ENCODE measurements at places on chromosomes 1 and 21.

DNA sequence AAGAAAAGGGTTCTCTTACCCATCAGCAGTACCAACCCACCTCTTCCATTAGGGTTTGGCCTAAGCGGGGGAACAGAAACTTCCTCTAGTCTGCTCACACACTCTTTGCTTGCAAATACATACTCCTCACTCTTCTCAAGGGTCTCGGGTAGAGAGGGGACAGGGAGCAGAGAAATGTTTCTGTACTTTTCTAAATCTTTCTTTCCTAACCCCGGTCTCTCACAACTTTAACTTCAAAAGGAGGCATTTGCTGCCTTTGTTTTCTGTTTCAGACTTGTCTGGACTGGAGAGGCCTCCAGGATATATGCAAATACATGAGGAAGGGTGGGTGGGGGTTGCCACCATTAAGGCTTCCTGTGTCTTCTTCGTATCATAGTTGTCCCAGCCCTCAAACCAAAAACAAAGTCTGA, 10.5 kb upstream of the LAX1 start:
- DNase-seq, result no peak

- DNase-seq, result no peak
Measured at GRCh38 chr1:18309552-18310155, 171.1 kb upstream of the KLHDC7A start.

- DNase-seq, result no peak
Measured at GRCh38 chr1:117683571-117684285, 77.9 kb downstream of the TENT5C start.

DNA sequence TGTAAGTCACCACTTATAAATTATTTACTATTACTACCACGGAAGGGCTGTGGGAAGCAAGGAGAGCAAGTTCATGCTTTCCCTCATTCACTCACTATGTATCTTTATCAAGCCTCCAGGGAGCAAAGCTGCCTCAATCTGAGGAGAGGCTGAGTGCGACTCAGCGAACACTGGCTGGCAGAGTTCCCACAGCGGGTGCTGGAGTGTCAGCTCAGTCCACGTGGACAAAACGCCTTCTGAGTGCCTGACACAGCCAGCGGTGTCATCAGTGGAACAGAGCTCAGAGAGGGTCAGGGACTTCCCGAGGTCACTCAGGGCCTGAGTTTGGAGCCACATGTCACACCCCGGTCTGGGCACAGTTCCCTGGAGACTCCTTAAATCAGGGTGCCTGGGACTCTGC, 16.9 kb downstream of the MATN1 start:
- no peak for DNase-seq

DNA sequence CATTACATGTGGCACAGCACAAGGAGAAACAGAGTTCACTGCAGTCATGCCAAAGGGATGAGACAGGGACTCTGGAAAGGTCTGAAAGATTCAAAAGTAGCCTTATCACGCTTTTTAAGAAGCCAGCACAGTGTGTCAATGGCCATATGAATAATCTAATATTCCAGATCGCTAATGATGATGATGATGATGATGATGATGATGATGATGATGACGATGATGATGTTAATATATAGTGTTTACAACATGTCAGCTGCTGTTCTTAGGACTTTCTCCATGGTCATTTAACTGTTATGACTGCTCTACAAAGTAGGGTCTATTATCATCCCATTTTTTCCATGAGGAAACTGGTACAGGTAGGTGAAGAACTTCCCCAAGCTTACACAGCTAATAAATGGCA, 64.4 kb downstream of the NTMT2 start:
- DNase-seq, result no peak

GRCh38 chr1:81144240-81144825, 656.4 kb upstream of the ADGRL2 start:
- no peak for DNase-seq

- no peak for DNase-seq
Measured at GRCh38 chr21:29477941-29478340, 179.2 kb downstream of the BACH1 start.

GRCh38 chr1:67843331-67843730, 10.1 kb upstream of the GNG12 start:
- DNase-seq, result no peak

DNA sequence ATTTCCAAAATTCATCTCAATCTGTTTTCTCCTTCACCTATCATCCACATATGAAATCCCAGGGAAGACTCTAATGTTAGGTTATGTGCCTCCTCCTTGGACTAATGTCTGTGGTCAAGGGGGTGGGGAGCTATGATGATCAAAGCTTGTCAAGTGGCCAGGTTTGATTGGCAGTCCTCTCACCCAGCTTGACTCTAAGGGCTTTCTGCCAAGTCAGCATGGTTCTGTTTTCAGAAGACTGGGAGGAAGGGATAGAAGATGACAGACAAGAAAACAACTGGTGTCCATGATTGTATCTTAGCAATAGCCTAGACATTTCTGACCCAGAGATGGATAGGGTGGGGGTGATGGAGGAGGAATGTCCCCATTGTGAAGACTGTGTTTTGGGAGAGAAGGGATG, 9.1 kb upstream of the THEM5 start:
- DNase-seq, result no peak

DNA sequence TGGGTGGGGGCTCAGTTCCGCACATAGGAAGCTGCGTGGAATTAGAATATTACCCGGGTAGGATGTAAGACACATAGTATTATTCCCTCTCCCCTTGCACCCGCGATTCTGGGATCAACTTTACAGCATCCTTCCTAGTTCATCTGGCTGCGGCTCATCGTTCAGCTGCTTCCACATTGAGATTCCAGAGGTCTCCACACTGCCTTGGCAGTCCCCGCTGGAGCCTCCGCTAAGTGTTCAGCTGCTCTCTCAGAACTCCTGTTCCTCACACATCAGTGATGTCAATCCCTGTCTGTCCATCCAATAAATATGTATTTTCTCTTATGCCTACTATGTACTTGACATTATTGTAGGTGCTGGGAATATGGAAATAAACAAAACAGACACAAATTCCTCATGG, 135.6 kb upstream of the SYT6 start:
- DNase-seq, result no peak

DNA sequence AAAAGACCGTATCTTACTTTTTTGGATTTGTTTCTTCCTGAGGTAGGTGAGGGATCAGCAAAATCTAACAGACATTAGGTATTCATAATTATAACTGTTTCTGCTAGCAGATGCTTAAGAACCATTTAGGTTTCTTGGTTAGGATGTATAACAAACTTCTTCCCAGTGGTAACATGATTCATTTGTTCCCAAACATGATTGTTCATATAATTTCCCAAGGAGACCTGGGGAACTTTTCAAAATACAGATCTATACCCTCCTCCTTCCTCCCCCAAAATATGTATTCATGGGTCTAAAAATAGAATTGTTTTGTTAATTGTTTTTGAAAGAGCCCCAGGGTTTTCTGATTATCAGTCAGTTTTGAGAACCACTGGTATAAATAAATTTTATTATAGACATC, 228.2 kb downstream of the COP1 start:
- DNase-seq, result no peak

DNA sequence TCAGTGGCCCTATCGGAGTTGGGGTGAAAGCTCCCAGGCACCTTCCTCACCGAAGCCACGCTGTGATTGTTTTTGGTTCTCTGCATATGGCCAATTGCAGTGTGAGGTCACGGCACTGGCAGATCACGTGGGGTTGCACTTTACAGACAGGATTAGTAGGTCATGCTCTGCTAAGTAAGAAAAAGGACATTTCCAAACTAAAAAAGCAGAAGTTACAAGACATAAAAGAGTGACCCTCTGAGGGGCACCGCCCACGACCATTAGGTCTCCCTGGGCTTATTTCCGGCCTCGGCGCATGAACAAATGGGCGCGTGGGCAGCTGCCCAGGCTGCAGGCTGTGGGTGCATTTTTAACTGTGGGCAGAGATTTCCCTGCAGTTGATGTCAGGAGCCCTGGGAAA, 2.0 kb downstream of the CAPN9 start:
- DNase-seq, result no peak

- no peak for DNase-seq
Measured at GRCh38 chr1:12231276-12231595, 1.4 kb downstream of the VPS13D start.

DNA sequence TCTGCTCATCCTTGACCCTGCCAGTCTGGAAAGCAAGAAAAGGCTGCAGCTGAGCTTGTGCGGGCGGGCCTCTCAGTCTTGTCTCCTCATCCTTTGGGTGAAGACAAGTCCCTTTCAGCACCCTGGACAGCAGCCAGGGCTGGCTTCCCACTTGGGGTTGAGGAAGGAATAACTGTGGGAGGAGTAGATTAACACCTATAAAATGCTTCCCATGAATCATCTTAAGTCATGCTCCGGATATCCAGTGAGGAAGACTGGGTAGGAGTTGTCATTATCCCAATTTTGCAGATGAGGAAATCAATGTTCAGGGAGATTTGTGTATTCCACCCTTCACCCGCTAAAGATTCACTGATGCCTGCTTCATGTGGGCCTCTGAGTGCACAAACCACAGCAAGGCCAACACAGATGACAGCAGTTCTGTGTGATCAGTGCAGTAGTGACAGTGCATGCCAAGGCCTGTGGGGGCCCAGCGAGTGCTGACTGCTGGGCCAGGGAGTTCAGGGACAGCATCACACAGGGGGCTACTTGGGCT, 20.1 kb upstream of the COL16A1 start:
- peak; percentile 44 for DNase-seq

DNA sequence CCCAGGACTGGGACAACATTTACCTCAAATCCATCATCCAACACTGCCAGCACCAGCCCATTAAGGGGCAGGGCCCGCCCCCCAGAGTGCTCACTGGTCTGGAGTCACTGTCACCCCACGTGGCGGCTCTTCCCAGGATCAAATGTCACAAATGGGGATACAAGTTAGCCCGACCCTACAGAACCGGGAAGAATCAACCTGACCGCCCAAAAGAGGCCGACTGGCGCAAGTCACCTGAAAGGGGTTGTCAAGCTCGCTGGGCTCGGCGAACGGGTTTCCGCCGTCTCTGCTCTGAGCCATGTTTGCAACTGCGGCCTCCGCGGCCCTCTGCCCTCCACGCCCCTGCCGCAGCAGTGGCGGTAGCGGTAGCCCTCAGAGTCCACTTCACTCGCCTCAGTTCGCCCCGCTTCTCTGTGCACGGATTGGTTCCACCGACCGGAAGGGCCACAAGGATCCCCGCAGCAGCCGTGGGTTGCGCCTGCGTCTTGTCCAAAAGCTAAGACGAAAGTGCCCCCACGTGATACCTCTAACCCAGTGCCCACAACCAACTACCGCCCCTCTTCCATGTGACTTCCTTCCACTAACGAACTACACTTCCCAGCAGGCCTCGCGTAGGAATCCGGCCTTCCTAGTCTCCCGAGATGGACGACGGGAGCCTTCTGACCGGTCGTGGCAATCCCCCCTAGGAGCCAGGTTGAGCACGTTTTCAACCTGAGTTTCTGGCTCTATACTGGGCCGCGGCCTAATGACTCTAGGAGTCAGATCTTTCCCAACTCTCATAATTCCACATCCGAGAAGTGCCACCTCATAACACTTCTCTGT, at the start of gene SCAMP3:
Gene SCAMP3, minus strand, starts transcription at position 509 of the 822 bp plus-strand sequence. Its CDS starts 209 bp downstream, at position 300.
- peak; percentile 86 for DNase-seq

GRCh38 chr1:20484519-20485462, 1.2 kb downstream of the CAMK2N1 start:
- DNase-seq, result no peak
